HuH-7 (cell line): ENCODE measurements at places on chromosomes 12 and 14.

- no peak for DNase-seq
These were observed 345.3 kb downstream of the NUAK1 start for GRCh38 chr12:105793421-105793820.

DNA sequence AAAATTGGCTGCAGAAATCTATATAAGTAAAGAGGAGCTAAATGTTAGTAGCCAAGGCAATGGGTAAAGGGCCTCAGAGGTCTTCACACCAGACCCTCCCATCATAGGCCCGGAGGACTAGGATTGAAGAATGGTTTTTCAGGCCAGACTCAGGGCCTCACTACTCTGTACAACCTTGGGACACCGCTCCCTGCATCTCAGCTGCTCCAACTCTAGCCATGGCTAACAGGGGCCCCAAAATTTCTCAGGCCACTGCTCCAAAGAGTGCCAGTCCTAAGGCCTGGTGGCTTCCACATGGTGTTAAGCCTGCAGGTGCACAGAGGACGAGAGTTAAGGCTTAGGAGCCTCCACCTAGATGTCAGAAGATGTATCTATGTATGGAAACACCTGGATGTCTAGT lies 155.5 kb upstream of the MGAT4C start:
- no peak for DNase-seq

- DNase-seq = no peak
These were observed 703 bp downstream of the ASCL4 start for GRCh38 chr12:107775093-107775721.

DNA sequence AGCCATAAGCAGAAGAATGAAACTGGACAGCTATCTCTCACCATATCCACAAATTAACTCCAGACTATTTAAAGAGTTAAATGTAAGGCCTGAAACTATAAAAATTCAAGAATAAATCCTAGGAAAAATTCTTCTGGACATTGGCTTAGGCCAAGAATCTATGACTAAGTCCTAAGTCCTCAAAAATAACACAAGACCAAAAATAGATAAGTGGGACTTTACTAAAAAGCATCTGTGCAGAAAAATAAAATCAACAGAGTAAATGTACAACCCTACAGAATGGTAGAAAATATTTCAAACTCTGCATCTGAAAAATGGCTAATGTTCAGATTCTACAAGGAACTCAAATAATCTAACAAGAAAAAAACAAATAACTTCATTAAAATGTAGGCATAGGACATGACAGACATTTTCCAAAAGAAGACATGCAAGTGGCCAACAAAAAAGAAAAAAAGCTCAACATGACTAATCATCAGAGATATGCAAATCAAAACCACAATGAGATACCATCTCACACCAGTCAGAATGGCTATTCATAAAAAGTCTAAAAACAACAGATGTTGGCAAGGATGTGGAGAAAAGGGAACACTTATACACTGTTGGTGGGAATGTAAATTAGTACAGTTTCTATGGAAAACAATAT lies 61.0 kb upstream of the PPFIA2 start:
- no peak for DNase-seq

GRCh38 chr14:78829274-78829673 lies 659.1 kb downstream of the NRXN3 start:
- no peak for DNase-seq

- DNase-seq = no peak
These were observed 88.5 kb upstream of the NCOR2 start for GRCh38 chr12:124655698-124656516.

GRCh38 chr12:114945351-114945750 lies 261.4 kb upstream of the TBX3 start:
- DNase-seq = no peak

DNA sequence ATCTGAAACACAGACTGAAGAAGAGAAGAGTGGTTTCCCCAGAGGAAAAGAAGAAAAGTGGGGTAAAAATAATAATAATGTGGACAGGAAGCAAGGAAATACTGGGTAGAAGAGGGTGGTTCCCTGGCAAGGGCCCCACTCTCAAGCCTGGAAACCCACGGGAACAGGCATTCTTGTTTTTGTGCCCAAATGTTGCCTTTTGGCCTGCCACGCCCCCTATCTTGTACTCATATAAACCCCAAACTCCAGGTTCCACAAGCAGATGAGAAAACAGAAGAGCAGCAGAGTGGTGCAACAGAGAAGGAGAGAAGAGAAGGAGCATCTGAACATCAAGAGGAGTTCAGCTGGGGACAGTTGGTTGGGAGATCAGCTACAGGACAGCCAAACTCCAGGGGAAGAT lies 51.2 kb downstream of the NDUFA12 start:
- DNase-seq = no peak

GRCh38 chr14:25848601-25849000 lies 749.2 kb downstream of the NOVA1 start:
- DNase-seq = no peak

- no peak for DNase-seq
These were observed 190.1 kb downstream of the TTC8 start for GRCh38 chr14:89014569-89014850.

DNA sequence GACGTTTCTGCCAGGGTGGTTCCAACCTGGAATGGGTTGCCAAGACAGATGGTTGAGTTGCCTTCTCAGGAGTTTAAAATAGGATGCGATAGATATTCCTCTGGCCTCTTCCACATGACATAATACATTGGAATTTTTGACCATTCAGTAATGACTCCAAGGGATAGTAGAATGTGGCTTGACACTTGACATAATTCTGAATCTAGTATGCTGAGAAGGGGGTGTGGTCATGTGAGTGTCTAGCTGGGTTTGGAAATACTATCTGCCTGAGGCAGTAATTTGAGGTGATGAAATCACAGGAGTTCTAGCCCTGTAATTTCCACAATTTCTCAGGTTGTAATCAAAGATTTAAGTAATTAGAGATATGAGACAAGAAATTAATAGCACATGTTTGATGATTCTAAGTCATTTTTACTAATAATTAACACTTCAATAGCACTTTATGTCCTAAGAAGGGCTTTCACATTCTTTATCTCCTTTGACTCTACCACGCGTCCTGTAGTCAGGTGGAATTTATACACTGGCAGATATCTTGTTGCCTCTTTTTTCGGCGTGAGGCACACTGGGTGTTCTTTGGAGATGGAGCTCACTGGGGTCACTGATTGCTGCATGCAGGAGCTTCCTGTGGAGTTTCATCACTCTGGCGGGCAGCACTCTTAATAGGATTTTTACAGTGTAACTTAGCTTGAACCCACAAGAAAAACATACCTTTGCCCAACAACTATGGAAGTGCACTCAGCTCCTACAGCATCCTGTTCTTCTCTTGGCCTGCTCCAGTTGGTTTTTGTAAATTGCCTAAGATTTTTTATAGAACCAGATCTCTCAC lies 3.2 kb upstream of the AMIGO2 start:
- DNase-seq = peak; percentile 47

DNA sequence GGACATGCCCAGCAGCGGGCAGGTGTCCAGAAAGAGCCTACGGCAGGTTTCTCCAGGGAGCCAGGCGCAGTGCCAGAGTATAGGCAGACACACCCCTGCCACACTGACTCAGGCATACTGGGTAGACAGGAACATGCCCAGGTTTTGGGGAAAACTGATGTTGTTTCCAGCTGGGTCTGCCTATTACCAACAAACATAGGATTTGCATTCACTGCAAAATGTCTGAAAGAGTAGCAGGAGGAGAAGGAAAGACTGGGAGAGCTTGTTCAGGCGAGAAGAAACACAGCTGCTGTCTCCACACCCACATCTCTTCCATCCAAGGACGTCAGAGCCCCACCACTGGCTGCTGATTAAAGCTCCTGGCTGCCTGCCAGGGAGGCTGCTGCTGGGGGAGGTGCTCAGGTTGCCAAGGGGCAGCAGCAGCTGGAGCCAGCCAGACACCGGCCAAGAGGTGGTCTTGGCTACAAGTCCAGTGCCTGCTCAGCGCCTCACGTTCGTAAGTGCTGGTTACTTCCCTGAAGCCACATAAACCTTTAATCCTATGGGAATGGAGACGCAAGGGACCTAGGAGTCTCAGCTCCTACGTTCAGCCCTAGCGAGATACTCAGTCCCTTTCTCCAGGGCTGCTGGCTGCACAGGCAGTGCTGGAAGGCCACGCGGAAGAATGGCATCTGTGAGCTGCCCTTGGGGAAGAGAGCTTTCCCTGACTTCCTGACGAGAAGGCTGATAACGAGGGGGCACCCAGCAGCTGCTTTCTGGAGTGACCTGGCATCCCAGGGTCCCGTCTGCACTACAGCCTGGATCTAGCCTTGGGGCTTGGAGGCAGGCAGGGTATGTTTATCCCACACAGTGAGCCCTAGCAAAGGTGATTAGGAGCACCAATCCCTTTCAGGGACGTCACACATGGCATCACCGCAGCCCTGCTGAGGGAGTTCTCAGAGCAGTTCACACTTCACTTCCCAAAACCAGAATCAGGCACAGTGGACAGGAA lies 58.1 kb downstream of the PLEKHG3 start:
- DNase-seq = peak; percentile 34

- DNase-seq = no peak
These were observed 78.1 kb downstream of the KIF26A start for GRCh38 chr14:104216457-104216856.

DNA sequence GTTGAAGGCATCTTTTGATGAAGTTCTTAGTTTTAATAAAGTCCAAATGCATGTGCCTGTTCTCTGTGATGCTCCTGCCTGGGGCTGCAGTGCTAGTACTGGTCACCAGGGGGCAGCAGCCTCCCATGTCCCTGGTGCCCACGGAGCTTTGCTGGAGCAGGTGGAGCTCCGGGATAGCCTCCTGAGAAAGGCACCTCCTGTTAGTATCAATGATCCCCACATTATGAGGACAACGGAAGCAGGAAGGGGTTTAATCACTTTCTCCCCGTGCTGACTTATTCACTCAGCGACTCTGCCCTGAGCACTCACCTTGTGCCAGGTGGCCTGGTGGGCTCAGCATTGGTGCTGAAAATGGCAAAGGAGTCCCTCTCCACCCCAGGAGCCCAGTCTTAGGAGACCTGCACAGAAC lies 123.0 kb upstream of the PZP start:
- DNase-seq = peak; percentile 55

DNA sequence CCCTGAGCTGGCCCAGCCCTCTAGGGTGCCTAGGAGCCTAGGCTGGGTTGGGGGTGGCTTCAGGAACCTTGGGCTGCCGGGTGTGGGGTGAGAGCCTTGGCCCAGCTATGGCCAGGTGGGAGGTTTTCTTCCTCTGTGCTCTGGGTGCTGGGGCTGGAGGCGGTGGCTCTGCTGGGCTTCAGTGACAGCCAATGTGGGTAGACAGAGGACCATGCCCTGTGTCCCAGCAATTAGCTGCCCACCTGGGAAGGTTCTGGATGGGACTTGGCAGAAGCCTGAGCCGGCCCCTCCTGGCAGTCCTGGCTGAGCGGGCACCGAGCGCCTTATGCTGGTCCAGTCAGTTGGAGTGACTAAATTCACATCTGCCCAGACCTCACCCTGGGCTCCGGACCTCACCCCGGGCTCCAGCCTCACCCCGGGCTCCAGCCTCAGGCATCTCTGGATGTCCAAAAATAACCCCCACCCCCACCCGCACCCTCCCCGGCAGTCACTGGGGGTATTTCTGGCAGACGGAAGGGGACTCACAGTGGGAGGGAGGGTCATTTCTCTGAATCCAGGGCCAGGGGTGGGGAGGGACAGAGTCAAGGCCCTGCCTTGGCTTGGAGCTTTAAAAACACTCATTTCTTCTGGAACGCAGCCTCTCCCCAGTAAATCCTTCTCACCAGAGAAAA lies 46.9 kb downstream of the CYP46A1 start:
- no peak for DNase-seq

DNA sequence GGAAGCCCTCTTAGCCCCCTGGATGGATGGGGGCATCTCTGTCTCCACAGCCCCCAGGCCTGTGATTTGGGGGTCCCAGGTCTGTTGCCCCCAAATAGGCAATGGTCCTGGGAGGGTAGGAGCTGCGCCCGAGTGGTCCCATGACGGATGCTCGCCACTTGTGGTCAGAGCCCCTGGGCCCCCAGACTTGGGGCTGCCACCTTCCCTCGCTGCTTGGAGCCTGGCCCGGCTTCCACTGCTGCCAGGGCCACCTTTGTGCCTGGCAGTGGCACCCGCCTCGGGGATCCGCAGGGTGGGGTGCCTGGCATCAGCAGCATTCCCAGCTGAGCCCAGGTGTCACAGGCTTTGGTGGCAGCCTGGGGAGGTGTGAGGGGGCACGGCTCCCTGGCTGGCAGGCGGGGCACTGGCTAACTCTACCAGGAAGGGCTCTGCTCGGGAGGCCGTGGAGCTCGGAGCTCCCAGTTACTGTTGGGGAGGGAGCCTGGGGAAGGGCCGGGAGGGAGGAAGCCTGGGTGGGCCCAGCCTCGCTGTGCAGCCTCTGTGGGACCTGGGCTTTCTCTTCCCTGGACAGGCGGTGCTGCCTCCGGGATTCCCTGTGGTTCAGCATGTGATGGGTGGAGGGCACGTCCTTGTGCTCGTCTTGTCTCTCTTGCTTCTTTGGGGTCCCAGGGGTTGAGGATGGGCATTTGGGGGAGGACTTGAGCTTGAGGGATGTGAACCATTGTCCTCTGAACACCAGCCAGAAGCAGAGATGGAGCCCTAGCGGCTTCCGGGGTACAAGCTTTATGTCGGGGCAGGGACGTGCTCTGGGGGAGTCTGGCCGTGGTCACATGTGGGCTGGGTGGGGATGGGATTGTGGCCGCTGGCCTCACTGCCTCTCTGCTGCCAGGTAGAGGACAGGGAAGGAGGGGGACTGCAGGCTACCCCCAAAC lies 5.4 kb downstream of the KIF26A start:
- DNase-seq = no peak

GRCh38 chr12:46891306-46891705 lies 65.5 kb upstream of the SLC38A4 start:
- no peak for DNase-seq

GRCh38 chr12:61385771-61386170 lies 874.4 kb upstream of the USP15 start:
- DNase-seq = no peak

GRCh38 chr12:109775172-109775881 lies 57.9 kb downstream of the TRPV4 start:
- peak; percentile 99 for DNase-seq

- DNase-seq = no peak
These were observed 567.6 kb downstream of the BCL11B start for GRCh38 chr14:98704441-98704840.

DNA sequence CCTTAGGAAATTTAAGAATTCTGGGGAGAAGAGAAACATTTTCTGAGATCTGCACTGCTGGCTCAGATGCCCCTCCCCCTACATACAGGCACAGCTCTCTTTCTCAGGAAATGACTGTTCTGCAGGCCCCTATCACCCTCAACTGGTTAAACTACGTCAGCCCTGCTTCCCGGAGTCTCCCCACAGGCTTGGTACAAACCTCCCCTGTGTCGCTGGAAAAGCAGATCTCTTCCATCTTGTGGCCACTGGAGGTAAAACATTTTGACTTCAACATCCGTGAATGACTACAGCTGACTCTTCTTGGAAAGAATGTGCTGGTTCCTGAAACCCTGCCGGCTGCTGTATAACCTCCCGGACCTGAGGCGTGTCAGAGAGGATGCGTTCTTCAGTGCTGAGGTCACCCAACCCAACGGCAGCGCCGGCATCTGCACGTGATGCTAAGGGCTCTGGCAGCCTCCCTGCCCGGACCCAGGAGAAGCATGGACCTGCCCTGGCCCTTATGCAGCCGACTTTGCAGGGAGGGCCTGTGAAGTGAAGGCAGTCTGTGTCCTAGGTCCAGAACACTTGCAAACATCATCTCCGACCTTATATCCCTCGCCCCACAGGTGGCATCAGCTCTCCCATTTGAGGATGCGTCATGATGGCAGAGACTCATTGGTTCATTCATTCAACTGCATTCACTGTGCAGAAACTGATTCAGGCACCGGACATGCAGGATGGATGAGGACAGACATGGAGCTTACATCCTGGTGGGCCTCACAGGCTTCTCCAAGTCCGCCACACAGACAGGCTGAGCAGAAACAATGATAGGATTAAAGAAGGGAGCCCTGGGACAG lies 129.2 kb downstream of the GCH1 start:
- peak; percentile 91 for DNase-seq
